ENCODE measurements at places on chromosomes 7 and 10.

- no peak for DNase-seq
These were observed 18.0 kb upstream of the SPOCK2 start for GRCh38 chr10:72106154-72106849.

DNA sequence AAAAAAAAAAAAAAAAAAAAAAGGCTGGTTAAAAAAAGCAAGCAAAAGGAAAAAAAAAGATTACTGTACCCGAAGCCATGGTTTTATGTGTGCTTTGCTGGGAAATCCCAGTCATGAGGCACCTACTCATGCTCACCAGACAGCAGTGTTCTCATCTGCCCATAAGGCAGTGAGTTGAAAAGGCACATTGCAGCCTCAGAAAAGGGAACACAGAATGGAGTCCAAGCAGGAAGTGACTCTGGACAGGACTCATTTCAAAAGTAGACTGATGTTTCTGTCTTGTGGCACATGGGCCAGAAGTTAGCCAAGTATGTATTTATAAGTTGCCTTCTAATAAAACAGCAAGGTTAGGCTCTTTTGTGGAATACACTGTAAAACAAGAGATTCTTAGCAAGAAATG, 40.2 kb downstream of the PDSS1 start:
- DNase-seq = peak; percentile 34

DNA sequence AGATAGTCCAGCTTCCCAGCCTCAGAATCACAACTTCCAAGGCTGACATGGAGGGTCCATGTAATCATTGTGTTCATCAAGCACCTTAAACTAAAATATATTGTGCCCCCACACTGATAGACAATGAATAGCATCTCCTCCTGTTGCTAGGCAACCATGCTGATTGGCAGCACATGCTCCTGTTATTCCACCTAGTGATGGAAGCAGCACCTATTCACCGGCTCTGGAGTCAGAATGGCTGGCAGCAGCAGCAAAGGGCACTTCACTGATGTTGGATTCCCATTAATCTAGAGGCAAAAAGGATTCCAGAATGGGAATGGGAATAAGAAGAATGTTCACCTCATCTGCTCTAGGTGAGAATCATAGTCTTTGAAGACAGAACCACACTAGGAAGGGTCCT, 55.0 kb downstream of the RELN start:
- DNase-seq = no peak

- peak; percentile 1 for DNase-seq
These were observed 893.9 kb downstream of the CCSER2 start for GRCh38 chr10:85222300-85222699.

GRCh38 chr7:80206763-80207162, 72.1 kb downstream of the GNAI1 start:
- DNase-seq = no peak

DNA sequence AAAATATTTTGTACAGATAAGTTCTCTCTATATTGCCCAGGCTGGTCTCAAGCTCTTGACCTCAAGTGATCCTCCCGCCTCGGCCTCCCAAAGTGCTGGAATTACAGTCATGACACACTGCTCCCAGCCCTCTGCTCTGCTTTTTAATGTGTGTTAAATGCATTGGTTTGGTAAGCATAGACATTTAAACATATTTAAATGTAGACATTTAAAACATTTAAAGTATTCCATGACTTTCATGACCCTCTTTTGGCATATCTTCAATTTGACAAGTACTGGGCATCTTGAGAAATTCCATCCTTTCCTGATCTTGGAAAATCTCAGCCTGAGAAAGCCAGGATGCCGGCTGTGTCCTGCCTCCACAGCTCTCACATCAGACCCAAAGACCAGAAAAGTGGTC, 5.2 kb upstream of the SAR1A start:
- no peak for DNase-seq

GRCh38 chr10:118812393-118812740, 57.6 kb upstream of the CACUL1 start:
- no peak for DNase-seq

GRCh38 chr10:59064759-59065539, 111.5 kb upstream of the PHYHIPL start:
- no peak for DNase-seq

DNA sequence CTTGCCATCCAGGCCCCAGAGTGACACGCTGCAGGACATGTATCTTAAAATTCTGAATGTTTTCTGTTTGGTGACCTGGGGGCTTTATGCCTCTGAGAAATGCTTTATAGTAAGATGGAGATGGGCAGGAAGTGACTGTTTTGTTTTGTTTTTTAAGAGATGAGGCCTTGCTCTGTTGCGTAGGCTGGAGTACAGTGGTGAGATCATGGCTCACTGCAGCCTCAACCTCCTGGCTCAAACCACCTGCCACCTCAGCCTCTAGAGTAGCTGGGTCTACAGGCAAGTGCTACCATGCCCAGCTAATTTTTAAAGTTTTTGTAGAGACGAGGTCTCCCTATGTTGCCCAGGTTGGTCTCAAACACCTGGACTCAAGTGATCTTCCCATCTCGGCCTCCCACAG, 20.6 kb downstream of the ZNF777 start:
- no peak for DNase-seq

GRCh38 chr7:137354396-137354795, 10.9 kb upstream of the PTN start:
- DNase-seq = no peak

- DNase-seq = no peak
These were observed 33.3 kb downstream of the OTUD1 start for GRCh38 chr10:23472181-23472580.
